ENCODE measurements at places on chromosomes 4 and X.
A peak's percentile ranks its signal among the peaks of the same experiment; 100 is the strongest.

DNA sequence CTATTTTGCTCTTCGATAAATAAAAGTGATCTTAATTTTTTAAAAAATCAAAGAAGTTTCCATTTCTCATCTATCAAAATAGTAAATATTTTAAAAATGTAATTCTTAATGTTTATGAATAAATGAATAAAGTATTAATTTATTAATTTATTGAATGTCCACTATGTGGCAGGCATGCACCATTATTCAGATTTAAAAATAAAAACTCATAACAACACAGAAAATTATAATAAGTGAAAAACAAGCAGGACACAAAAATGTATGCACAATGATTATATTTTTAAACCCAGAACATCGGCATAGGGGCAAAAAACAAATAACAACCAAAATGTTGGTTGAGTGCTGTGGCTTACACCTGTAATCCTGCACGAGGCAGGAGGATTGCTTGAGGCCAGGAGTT, 5.3 kb upstream of the PYURF start:
- DNase-seq = no peak

DNA sequence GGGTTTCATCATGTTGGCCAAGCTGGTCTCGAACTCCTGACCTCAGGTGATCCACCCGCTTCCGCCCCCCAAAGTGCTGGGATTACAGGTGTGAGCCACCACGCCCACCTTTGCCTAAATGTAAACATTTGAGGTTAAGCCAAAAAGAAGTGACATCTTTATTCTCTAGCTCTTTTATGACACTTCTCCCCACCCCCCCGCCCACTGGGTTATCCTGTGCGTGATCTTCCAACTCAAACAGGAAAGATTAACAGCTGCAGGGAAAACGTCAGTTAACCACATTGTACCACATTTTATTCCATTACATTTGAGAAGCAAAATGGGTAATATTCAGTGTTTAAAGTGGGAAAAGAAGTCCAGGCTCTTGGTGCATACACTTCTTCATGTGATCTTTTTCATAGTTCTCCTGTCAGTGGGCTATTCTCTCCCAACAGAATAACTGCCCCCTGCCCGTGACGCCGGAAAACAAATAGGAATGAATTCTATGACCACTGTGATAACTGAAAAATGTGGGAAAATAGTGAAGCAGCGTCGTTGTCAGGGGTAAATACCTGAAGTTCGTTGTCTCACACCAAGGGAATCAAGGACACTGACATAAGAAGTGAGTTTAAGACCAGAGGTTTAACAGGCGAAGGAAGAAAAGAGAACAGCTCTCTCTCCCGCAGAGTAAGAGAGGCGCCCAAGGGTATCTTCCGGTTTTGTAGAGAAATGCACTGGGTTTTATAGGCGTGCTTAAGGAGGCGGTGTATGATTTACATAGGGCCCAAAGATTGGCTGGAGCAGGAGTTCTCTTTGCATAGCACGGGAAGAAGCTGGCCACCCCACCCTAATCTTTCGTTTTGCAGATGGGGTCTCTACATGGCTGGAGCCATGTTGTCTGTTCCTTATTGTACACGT, 9.7 kb upstream of the SRD5A3 start:
- peak; percentile 36 for DNase-seq

DNA sequence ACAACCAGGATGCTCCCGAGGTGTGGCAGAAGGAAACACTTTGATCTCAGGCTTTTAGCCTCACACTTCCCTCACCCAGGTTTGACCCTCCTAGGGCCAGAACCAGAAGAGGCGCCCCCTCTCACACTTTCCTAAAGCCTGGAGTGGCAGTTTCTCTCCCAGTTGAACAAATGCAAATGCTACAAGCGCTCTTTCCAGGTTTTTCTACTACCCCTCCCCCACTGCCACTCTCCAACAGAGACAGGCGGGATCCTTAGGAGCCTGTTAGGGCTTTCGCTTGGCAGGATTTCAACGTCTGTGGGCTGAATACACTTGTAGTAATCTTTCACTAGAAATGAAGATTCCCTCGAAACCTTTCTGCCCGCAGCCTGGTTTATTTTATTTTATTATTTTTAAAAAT, 2.4 kb downstream of the TSC22D3 start:
- no peak for DNase-seq

- DNase-seq = no peak
These were observed 85.3 kb downstream of the GATB start for GRCh38 chr4:151675411-151675971.

DNA sequence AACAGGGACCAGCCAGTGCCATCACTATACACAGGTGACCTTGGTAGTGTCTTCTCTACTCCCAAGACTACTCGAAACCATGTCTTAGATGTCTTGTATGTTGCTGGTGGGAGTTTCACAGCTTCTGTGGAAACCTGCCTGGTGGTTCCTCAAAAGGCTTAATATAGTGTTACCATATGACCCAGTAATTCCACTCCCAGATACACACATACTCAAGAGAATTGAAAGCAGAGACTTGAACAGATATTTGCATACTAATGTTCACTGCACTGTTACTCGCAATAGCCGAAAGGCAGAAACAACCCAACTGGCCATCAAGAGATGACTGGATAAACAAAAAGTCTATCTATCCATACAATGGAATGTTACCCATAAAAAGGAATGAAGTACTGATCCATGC, 3.1 kb downstream of the TFDP3 start:
- no peak for DNase-seq

GRCh38 chr4:40579983-40580382, 49.7 kb downstream of the RBM47 start:
- no peak for DNase-seq

- DNase-seq = no peak
These were observed 29.5 kb downstream of the LRIT3 start for GRCh38 chr4:109877400-109877799.

DNA sequence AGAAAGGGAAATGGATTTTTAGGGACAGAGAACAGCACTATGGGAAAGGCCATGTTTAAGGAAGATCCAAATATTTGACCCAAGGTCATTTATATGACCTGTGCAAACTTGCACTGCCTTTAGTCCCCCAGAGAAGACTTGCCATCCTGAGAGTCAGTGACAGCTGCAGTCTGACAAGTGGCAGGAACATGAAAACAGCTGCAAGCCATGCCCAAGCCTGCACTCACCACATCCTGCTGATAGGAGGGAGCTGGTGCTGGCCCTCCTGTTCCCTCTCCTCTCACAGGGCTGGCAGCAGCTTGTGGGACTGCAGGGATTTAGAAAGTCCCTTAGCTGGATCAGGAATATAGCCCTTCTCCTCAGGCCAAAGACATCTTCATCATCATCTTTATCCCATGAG, 187.7 kb downstream of the RAP1GDS1 start:
- peak; percentile 18 for DNase-seq

GRCh38 chrX:39477762-39478120, 620.0 kb downstream of the BCOR start:
- DNase-seq = no peak

DNA sequence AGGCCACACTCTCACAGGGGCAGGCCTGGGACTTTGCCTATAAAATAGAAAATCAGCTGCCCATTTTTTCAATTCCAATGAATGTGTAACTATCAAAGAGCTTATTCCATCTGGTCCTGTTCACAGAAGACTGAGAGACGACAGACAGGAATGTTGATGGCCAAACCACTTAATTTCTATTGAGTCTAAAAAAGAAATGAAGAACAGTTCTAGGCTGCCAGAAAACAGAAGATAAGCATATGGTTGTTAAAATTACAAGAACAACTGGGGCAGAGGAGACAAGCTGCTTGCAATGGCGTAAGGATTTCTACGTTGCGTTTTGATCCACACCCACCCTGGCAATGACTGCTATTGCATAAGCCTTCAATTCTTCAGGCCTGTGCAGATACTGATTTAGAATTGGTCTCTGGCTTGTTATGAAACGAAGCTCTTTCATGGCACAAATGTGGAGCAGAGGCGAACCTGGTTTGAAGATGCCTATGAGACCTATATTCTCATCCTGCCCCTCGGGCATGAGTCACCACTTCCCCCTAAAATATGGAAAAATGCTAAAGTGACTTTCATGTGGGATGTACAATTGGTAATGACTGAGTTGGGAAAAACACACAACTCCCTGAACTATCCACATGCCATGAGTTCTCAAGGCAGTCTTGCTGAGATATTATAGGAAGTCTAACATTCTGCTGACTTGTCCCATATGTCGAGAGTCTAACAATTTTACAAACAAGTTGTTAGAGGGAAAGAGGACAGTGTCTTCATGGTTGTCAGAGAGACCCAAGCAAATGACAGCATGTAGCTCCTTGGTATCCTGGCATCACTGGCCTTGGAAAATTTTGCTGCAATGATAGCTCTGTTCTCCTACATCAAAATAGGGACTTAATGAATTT, 37.9 kb upstream of the SORBS2 start:
- DNase-seq = no peak

DNA sequence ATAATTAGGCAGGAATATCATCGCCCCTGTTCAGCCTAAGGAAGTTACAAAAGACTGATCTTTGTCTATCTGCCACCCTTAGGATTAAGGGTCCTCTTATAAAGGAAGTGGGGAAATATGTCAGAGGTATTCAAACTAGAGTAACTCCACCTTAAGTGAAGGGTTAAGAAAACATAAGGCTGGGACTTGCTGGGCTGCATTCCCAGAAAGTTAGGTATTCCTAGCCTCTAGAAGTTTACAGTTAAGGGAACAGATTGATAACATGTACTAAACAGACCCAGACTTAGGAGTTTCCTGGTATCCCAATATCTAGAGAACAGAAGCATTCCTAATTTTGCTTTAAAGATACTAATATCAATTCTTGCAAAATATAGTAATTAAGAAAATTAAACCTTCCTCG, 6.0 kb downstream of the CXCL2 start:
- DNase-seq = no peak

DNA sequence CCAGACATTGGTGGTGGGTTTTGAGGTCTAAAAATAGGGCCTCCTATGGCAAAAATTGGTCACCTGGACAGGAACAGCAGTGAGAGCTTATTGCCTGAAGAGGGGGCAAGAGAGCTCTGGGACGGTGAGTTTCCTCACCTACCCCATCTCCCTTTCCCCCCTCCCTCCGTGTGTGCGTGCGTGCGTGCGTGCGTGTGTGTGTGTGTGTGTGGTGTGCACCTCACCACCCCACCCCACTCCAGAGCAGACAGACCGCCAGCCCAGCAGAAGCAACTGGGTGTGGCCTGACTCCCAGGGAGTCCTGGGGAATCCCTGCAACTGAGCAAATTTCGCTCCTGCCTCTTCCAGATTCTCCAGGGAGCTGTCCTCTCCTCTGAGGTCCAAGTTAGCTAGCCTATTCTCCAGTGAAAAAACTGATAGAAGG, 44.7 kb downstream of the PRPS1 start:
- DNase-seq = peak; percentile 68

DNA sequence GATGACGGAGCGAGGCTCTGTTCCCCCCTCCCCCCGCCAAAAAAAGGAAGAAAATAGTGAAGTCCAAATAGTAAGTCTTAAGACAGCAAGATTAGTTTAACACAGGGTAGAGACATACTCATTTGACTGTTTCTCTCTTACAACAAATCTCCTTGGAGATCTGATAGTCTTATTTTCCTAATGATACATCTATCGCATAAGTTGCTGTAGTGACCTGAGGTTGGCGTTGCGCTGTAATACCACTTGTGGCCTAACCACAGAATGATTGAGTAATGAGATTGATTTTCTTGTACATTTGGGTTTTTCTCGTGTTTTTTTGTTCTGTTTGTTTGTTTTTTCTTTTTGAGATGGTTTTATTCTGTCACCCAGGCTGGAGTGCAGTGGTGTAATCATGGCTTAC, 27.2 kb downstream of the OCIAD1 start:
- no peak for DNase-seq

- no peak for DNase-seq
These were observed 116.5 kb downstream of the FAM13A start for GRCh38 chr4:88940506-88940905.

GRCh38 chr4:28835501-28835900, 1884.7 kb upstream of the PCDH7 start:
- no peak for DNase-seq

DNA sequence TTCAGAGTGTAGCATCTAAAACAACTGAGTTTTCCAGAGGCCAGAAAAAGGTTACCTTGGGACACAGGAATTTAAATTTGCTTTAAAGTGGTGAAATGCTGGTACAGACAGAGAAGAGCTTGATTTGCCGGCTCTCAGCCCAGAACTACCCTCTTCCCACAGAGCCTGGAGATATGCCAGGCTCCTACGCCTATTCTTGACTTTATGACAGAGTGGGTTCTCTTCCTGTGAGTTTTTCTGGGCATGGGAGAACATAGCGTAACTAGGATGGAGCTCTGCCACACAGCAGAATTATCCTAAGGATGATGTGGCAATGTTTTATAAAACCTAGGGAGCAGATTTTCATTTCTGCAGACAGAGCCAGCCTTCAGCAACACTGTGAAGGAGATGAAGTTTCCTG, 241.8 kb downstream of the GRIA3 start:
- no peak for DNase-seq

DNA sequence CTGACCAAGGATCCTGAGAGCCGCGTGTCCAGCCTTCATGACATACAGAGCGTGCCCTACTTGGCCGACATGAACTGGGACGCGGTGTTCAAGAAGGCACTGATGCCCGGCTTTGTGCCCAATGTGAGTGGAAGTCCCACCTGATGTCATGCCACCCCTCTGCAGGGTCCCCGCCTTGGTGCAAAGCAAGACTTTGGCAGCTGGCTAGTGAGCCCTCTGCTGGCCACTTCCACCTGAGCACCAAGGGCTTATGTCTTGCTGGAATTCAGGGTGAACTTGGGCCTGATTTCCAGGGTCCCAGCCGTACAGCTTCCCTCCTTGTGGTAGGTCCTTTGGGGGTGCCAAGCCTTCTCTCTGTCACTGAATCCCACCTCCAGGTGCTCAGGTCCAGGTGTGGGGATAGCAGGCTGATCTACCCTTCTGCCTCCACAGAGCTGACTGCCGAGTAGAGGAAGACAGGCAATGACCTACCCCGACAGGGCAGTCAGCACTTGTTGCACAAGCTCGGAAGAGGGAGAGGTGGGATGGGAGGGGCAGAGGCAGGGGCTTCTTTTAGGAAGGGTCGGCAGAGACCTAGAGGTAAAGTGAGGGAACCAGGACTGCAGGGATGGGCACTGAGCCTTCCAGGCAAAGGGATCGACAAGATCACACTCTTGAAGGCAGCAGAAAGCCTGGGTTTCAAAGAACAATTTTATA, 248.1 kb downstream of the EVC2 start:
- no peak for DNase-seq
